ENCODE measurements at places on chromosomes 4 and X.

- DNase-seq = no peak
Observed at GRCh38 chrX:96314985-96315384, 369.7 kb upstream of the DIAPH2 start.

DNA sequence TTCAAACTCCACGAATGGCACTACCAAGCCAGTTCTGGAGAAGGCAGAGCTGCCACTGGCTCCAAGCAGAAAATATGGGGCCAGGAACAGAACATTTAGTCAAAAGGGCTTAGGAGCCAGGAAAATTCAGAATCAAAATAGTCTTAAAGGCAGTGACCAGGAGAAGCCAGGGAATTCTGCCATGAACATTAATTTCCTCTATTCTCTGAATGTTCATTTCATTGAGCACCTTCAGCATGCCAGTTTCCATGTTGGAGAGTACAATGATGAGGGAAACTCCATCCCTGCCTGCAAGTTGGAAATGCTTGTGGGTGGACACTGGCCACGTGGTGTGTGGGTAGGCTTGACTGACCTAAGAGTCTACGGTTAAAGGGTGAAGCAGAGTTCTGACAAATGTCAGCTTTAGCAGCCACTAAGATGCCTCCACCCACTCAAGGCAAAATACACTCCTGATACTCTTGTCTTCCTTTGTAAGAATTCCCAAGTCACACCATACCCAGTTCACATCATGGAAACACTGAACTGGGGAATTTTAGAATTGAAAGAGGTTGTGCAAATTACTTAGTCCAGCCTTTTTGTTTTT lies 190.1 kb upstream of the C1QTNF7 start:
- DNase-seq = no peak

GRCh38 chrX:48683411-48683982 lies at the start of gene WAS:
WAS (plus strand) TSS chrX:48683799; CDS start chrX:48683854, 55 bp downstream.
- DNase-seq = peak; percentile 14

DNA sequence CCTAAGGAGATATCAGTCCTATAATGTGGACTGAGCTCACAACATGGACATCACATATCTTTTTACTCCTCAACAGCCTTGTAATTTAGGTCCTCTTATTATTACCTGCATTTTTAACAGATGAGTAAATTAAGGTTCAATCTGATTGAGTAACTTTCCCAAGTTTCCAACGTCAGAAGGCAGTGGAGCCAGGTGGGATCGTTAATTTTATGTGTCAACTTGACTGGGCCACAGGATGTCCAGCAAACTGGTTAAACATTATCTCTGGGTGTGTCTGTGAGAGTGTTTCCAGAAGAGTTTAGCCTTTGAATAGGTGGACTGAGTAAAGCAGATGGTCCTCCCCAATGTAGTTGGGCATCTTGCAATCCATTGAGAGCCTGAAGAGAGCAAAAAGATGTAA lies 59.0 kb upstream of the SLIT2 start:
- DNase-seq = no peak

DNA sequence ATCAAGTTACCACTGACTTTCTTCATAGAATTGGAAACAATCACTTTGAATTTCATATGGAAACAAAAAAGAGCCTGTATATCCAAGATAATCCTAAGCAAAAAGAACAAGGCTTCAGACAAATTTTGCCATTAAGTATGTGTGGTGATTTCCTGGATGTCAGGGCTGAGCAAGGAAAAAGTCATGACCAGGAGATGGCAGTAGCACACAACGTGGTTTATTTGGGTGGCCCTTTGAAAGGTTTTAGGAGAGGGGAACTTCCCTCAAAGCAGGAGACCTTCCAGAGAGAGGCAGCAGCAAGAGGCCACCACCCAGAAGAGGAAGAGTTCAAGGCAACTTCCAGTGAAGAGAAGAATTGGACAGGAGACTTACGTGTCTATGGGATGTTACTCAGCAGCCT lies 18.1 kb upstream of the ZXDB start:
- DNase-seq = no peak

DNA sequence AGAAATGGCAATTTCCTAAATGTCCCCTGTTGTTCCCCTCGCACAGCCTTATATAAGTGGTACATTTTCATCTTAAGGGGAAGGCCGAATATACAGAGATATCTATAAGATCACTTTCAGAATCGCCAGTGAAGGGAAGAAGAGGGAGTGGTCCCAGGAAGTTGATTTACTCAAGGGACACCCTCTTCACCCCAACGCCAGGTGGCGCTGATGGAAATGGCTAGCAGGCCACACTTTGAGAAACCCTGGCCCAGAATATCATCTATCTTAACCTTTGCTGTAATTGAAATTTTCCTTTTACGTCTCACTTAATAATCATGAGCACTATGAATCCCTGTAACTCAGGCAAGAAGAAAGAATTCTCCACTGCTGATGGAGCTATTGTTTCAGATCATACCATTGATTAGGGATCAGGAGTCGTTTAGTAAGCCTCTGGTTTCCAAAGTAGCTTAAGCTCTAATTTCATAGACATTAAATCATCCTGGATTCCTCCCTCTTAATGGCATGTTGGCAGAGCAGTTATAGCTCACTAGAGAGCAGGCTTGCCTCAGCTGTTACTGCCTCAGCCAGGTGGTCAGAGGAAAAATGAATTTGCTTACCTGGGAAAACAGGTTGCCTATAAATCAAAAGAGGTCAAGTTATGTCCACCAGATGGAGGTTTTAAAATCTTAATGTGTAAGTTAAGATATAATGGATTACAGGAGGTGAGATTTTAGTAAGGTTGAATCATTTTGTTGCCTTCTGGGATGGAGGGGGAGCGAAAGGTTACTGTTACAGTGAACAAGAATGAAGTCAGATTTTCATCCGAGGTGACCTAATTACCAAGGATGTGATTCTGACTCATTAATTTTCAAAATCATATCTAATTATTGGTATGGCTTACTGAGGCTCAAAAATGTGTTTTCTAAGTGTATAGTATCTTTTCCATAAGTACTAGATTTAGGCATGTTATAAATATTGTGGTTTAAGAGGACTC lies 941.2 kb upstream of the TENM3 start:
- DNase-seq = peak; percentile 20

DNA sequence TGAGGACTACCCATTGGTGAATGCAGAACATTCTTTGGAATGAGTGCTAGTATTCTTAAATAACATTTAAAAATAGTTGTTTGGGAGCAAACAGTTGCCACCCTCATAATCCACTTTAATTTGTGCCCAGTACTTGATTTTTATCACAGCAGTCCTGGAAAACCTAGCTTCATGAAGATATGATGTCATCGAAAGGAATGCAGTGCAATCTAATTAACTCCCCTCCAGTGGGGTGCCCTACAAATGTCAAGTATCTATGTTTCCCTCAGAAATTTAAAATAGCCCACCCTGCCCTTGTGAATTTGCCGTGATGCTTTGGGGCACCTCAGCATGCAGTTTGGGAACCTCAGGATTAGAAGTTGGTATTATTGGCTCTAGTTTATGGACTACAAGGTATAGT lies 5.4 kb downstream of the RAB9A start:
- DNase-seq = no peak

DNA sequence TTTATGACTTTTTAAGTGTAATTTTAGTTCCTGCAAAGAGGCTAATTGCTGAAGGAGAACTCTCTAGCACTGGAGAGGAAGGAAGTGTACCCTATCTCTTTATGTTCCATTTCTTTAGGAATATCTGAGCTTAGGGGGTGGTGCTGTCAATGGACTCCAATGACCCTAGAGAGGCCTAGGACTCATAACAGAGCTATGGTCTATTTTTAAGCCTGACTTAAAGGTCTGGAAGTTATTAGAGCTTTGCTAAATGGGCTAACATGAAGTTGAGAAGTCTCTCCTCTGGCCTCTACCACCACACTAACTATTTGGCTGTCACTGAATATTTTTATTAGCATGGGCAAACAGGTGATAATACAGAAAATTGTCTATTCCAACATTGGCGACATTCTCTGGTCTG lies 152.2 kb downstream of the SPATA18 start:
- DNase-seq = no peak

DNA sequence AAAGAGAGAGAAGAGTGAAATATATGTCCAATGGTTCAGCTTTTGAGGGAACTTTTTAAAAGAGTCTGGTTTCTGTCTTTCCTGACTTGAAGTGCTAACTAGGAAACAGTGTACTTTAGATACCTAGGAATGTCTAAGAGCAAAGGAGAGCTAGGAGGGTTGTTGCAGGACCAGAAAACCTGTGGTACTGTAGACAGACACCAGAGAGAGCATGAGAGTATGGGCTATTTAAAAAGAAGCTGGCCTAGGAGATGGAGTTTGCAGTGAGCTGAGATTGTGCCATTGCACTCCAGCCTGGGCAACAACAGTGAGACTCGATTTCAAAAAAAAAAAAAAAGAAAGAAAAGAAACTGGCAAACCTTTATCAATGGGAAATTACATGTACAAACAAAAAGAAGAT lies 223.9 kb downstream of the FAT4 start:
- DNase-seq = no peak

- DNase-seq = no peak
Observed at GRCh38 chr4:135741583-135741982, 1540.0 kb upstream of the PABPC4L start.

GRCh38 chr4:55546506-55546755 lies 278 bp downstream of the CLOCK start:
- DNase-seq = no peak

- no peak for DNase-seq
Observed at GRCh38 chrX:130758072-130758471, 144.9 kb downstream of the ENOX2 start.

GRCh38 chrX:111386615-111387233 lies 25.3 kb downstream of the DCX start:
- no peak for DNase-seq

GRCh38 chr4:32855622-32856021 lies 2135.5 kb downstream of the PCDH7 start:
- DNase-seq = no peak

- DNase-seq = no peak
Observed at GRCh38 chr4:121139533-121140222, 24.4 kb downstream of the TNIP3 start.

DNA sequence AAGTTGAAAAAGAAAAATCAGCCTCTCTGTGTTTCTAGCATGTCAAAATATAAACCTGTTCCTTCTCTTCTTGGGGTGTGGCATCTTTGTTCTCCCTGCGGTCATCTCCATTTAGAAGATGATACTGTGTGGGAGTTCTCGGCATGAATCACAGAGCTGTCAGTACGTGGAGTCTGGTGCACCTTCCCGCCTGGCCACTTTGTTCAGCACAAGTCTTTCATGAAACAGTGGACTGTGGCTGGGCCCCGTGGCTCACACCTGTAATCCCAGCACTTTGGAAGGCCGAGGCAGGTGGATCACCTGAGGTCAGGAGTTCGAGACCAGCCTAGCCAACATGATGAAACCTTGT lies 166.5 kb downstream of the MAML3 start:
- DNase-seq = no peak

DNA sequence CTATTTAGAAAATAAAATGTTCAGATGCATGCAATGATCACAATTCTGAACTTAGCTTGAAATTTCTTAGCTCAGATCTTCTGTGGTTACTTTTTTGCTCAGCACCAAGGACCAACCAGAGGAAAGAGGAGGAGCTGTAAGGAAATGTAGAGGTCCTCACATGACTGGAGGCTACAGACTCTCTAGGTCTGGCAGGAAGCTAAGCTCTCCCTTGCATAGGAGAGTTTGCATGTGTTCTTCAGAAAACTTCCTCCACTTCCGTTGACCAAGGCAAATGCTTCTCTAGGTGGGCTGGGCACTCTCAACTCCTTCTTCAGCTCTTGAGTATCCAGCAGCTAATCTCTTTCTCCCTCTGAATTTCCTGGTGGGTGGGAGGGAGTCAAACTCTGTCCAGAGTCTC lies 119.6 kb downstream of the BTC start:
- DNase-seq = no peak

- DNase-seq = no peak
Observed at GRCh38 chrX:72169008-72169728, 12.4 kb upstream of the PIN4 start.

DNA sequence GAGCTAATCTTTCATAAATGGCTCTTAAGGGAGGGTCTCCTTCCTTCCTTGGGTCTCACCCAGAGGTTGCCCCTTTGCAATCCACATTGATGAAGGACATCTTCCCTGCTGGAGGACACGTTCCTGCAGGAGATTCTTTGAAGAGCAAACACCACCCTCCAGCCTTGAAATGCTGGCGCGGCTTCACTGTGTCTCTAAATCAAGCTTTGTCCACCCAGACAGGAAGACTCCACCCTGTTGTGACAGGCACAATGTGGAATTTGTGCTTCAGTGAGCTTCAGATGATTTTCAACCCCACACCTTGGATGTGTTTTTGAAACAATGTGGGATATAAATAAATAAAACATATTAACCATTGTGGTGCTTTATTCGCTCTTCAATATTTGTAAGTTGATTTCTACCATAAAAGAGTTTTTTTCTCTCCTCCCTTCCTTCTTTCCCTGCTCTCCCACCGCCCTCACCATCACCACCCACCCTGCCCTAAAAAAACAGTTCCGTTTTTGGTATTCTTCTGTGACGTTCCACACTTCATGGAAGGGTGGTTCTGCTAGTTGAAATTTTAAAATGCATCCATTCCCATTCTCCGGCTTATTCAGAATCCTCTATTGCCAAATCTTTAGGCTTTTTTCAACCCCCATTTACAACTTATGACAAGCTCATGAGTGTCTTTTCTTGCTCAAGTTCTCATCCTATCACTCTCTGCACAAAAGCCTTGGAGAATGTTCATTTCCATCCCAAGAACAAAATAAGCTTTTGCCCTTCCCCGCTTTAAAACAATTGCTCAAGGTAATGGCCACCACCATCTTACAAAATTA lies 264.3 kb downstream of the RAPGEF2 start:
- no peak for DNase-seq

GRCh38 chrX:6667048-6667768 lies 132.3 kb upstream of the VCX3A start:
- peak; percentile 5 for DNase-seq

DNA sequence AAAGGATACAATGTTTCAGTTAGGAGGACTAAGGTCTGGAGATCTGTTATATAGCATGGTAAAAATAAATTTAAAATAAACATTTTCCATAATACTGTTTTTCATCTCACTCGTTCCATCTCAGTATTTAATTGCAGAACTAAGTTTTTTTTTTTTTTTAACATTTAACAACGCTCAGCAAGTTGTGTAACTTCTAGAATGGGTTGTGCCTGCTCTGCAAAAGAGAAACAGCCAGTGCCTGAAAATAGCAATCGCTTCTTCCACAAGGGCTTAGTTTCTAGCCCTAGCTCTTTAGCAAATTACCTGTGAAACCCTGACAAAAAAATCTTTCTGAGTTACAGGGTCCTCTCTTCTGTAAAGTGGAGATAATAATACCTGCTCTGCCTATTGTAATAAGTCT lies 41.9 kb downstream of the CNGA1 start:
- DNase-seq = no peak

DNA sequence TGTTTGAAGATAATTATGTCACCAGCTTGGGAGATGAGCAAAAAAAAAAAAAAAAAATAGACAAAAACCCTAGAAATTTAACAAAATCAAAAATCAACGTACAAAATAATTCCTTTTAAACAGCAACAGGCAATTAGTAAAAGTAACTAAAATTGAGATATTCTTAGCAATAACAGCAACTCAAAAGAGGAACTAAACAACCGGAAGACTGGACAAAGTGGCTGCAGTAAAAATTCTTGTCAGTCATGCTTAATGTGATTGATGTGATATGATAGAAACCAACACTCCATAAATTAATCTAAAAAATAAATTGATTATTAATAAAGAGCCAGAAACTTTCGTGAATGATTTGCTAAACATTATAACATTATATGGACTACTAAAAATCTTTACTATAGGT lies 1534.6 kb upstream of the AGA start:
- DNase-seq = no peak

- DNase-seq = no peak
Observed at GRCh38 chr4:185729391-185729804, 82.6 kb downstream of the SORBS2 start.

- no peak for DNase-seq
Observed at GRCh38 chr4:53186714-53187358, 179.0 kb downstream of the SCFD2 start.
